ENCODE measurements at places on chromosomes 6 and 20.

- DNase-seq = no peak
Measured at GRCh38 chr20:33480048-33480447, 9.8 kb upstream of the CBFA2T2 start.

GRCh38 chr6:22928775-22929174, 359.4 kb downstream of the HDGFL1 start:
- DNase-seq = no peak

GRCh38 chr6:68229566-68229965, 405.5 kb upstream of the ADGRB3 start:
- no peak for DNase-seq

GRCh38 chr6:24382220-24382540, 20.6 kb upstream of the MRS2 start:
- DNase-seq = no peak

- DNase-seq = no peak
Measured at GRCh38 chr6:9657994-9658393, 756.9 kb downstream of the TFAP2A start.

GRCh38 chr6:137497721-137498463, 3.7 kb upstream of the OLIG3 start:
- DNase-seq = no peak

GRCh38 chr6:44128020-44128917, 915 bp downstream of the TMEM63B start:
- DNase-seq = no peak

- DNase-seq = no peak
Measured at GRCh38 chr6:41939176-41939847, 2.3 kb downstream of the CCND3 start.

GRCh38 chr20:38123021-38123587, 42.0 kb downstream of the TGM2 start:
- DNase-seq = no peak

GRCh38 chr20:23242556-23243180, 107.9 kb upstream of the NXT1 start:
- no peak for DNase-seq

DNA sequence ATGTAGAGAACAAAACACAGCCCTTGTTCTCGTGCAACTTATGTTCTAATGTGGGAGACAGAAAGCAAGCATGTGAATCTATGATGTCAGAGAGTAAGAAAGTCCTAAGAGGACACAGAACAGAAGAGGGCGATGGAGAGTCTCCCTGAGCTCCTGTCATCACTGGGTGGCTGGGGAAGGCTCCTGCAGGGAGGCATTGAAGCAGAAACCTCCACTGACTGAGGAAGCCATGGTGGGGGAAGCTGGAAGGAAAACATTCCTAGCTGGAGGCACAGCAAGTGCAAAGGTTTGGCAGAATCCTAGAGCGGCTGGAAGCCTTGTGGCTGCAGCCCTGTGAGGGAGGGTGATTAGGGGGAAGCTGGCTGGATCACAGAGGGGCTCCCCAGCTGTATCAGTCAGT, 248.0 kb downstream of the CDH26 start:
- no peak for DNase-seq

DNA sequence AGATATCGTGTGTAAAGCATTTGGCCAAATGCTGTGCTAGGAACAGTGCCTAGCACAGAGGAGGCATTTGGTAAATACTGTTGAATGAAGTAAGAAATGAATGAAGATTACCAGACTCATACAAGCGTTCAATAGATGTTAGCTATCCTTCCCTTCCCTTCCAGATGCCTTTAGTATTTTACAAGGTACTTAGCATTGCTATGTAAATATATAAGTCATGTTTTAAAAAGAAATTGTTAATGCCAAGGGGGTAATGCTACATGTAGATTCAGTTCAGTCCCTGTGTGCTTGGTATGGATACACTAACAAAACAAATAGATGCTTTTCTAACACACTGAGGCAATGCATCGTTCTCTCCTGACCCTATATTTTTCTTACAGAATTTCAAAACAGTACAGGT, 407.2 kb downstream of the ADGRB3 start:
- DNase-seq = no peak

- DNase-seq = no peak
Measured at GRCh38 chr20:57661746-57662455, 41.7 kb upstream of the ZBP1 start.
